ENCODE measurements at places on chromosomes 16 and 17. TPM values are rescaled to one million over a fixed set of nuclear protein-coding genes. Genes with fewer than 3 reads are reported as not detected.

GRCh38 chr17:82911822-82912221 lies 72.0 kb upstream of the ZNF750 start:
- DNase-seq: no peak

The JMJD8 gene
- total RNA-seq: 68.1 TPM

DNA sequence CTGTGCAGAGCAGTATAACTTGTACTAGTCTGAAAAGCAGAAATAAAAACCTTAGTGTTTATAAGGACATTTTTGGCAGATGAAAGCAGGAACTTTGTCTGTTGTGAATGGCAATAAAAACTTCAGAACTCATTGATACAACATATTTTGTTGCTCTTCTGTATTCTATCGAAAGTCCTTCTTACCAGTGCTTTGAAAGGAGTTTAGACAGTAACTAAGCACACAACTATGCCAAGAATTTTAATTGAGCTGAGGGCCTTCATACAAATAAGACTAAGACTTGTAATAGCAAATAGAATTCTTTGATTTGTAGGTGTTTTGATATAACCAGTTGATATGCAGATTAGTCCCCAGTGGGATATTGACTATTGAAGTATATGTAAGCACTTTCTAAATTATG lies 308.4 kb downstream of the ZFHX3 start:
- peak; percentile 48 for DNase-seq

GRCh38 chr16:86424985-86425384 lies 85.3 kb upstream of the FOXF1 start:
- no peak for DNase-seq
